Karpas-422 (cell line): ENCODE measurements at places on chromosomes 2 and 18.
A peak's percentile ranks its signal among the peaks of the same experiment; 100 is the strongest.

GRCh38 chr2:69165091-69165880 is 152.3 kb downstream of the ANTXR1 start:
- DNase-seq, result no peak

DNA sequence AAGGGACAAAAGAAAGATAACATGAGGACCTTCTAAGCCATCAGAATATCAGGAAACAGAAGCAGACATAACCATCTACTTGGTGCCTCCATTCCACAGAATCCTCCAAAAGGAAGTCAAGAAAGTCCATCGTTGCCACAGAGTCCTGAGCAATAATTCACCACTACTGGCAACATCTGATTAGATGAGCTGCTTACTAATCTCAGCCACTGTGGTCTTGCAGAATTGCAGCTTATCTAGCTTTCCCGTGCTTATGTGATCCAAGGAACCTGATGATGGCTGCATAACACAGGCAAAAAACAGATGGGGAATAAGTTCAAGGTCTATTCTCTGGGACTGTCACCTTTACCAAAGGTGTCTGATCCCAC is 278.5 kb downstream of the AFF3 start:
- DNase-seq, result no peak

DNA sequence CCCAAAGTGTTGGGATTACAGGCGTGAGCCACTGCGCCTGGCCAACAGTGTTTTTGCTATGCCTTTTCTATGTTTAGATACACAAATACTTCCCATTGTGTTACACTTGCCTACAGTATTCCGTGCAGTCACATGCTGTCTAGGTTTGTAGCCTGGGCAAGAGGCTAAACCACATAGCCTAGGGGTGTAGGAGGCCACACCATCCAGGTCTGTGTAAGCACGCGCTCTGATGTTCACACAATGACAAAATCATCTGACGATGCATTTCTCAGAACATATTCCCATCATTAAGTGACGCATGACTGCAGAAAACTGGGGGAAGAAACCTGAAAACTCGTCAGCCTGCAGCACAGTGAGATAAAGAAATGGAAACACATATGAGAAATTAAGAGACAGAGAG is 46.1 kb upstream of the TWIST2 start:
- DNase-seq, result no peak

GRCh38 chr2:144470334-144470733 is 49.6 kb downstream of the ZEB2 start:
- DNase-seq, result no peak

DNA sequence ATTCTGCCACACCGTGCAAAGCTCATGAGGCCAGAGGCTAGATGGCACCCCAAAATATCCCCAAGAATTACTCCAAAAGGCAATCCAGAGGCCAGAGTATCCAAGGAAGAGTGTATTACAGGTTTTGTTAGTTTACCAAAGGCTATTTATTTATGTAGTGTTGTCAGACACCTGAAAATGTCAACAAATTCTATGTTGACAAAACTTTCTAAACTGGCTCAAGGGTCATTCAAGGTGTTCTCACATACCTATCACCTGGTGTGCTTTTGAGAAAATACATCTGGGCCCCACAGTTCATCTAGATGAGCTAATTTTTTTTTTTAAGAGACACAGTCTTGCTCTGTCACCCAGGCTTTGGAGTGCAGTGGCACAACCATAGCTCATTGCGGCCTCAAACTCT is 12.4 kb upstream of the DTNB start:
- no peak for DNase-seq

DNA sequence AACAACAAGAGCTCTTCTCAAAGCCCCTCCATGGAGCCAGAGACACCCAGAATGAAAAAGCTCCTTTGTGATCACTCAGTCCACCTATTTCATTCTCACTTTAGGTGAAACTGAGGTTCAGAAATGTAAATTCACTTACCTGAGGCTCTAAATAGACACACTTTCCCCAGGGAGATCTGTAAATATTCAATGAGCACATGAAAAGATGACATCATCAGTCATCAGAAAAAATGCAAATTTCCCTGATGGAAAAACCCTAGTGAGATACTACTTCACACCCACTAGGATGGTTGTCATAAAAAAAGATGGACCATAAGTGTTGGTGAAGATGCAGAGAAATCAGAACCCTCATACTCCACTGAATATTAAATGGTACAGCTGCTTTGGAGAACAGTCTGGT is 339.2 kb downstream of the EN1 start:
- no peak for DNase-seq

GRCh38 chr18:31102025-31102684 is at the start of gene DSC2:
Gene DSC2 (minus strand): TSS chr18:31102421. CDS start chr18:31101971, 450 bp downstream.
- no peak for DNase-seq

GRCh38 chr18:38076346-38077070 is 510.9 kb upstream of the CELF4 start:
- DNase-seq, result no peak

GRCh38 chr2:68739595-68740399 is 5.2 kb downstream of the ARHGAP25 start:
- peak; percentile 81 for DNase-seq

DNA sequence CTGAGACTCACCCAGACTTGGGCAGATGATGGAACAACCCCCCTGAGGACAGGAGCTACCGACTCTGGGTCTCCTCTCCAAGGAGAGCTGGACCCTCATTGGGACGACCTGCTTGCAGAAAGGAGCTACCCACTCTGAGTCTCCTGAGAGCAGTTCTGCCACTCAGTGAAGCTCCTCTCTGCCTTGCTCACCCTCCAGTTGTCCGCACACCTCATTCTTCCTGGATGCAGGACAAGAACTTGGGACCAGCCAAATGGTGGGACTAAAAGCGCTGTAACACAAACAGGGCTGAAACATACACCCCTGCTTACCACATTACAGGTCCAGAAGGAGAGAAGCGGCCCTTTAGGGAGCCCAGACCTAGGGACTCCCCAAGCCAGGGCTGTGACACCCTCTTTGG is 124.9 kb upstream of the CCDC150 start:
- no peak for DNase-seq

DNA sequence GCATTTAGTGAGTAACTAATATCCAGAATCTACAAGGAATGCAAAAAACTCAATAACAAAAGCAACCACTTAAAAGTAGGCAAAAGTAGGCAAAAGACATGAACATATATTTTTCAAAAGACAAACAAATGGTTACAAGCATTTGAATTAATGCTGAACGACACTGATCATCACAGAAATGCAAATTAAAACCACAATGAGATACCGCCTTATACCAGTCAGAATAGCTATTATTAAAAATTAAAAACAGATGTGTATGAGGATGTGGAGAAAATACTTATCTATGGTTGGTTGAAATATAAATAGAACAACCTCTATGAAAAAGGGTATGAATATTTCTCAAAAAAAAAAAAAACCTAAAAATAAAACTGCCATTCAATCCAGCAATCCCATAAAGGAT is 51.7 kb downstream of the SNTG2 start:
- no peak for DNase-seq

GRCh38 chr2:27024188-27024587 is 8.6 kb upstream of the TMEM214 start:
- no peak for DNase-seq

DNA sequence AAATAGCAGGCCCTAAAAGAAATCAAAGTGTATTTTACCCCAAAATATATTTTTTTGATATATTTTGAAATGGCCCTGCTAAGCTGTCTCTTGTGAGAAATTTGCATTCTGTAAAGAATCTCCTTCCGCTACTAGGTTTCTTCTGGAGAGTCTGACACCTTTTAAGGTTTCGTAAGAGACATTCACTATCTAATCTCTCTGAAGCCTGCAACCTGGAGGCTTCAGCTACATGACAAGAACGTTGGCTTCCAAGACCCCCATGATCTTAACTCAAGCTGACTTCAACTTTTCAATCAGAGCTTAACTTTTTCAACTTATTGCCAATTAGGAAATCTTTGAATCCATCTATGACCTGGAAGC is 1894.9 kb upstream of the LRRTM1 start:
- DNase-seq, result no peak

GRCh38 chr2:27162151-27163121 is 13.6 kb downstream of the TCF23 start:
- no peak for DNase-seq

- DNase-seq, result no peak
Observed at GRCh38 chr2:30641765-30642345, 165.4 kb downstream of the CAPN13 start.

DNA sequence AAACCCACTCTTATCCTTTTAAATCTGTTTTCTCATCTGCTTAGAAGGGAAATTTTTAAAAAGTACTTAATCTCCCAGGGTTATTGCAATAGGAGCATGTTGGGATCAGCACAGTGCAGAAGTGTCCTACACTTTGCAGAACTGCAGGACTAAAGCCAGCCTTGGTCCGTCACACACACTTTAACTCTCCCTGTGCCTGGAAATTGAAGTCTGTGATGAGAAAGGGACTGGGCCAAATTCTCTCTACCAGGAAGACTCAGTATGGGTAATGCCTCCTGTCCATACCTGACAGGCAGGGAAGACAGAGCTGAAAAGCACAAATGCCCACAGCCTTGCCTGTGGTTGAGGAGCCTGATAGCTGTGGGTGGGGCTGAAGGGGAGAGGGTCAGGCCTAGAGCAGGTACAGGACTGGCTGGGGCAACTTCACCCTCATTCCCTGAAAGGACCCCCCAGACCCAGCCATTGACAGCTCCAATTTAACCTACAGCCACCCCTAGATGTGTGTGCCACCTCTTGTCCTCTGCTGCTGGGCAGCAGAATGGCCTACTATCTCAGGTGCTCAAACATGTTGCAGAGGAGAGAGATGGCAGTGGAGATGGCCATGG is 377.2 kb upstream of the KLHL29 start:
- no peak for DNase-seq

- no peak for DNase-seq
Observed at GRCh38 chr2:28662044-28662443, 89.6 kb upstream of the PPP1CB start.

GRCh38 chr2:14199040-14199439 is 433.5 kb upstream of the LRATD1 start:
- no peak for DNase-seq

GRCh38 chr2:177275743-177276055 is 11.2 kb upstream of the NFE2L2 start:
- no peak for DNase-seq

GRCh38 chr2:115011721-115012120 is 569.3 kb downstream of the DPP10 start:
- no peak for DNase-seq

DNA sequence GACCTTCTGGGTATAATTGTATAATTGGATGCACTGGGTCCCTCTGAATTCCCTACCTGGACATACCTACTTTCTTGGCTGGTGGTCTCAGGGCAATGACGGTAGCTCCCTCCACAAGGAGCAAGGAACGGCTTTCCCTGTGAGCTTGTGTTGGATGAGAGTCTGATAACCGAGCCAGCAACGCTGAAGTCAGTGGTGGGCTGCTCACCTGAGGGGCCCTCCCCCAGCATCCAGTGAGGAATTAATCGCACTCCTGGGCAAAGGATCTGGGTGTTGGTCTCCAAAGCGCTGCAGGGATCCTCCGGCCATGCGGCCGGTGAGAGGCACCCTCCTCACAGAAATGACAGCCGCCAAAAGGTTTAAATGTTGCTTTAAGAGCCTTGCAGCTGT is 47.1 kb downstream of the LONRF2 start:
- DNase-seq, result no peak

DNA sequence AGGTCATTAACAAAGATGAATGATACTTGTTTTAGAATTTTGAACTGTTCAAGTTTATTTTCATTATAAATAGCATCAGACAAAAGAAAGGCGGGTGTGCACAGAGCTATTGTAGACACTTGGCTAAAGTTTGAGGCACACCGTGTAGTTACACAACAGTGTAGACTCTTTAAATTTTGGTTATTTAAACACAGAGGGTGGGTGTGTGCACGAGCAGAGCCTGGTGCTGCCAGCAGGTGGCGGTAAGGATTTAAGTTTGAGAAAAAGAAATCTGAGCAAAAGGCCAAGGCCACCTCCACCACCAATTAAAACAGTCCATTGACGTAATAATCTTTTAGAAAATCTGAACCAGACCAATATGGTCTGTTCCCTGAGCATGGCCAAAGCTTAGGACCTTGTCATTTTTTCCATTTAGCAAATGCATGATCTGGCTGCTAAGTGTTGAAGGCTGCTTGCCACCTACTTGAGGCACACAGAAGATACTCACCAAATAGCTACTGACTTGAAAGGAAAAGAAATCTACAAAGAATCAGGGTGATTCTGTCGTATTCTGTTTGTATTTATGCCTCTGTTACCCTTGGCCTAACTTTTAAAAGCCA is 14.3 kb downstream of the COPS7B start:
- DNase-seq, result peak; percentile 82

DNA sequence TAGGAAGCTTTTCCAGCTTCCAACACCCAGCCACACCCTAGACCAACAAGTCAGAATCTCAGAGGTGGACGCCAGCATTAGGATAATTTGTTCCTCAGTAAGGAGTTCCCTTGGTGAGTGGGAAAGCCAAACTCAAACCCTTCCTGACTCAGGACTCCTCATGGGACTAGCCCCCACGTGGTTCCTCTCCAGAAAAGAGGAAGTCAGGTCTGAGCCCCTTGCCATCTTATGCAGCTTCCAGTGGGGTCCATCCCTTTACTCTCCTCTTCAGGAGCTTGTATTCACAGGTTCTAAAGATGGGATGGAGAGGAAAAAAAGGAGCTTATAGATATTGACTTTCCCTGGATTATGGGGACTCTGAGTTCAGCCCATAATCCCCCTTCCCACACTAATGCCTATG is 14.8 kb upstream of the NOTO start:
- no peak for DNase-seq

GRCh38 chr2:47946593-47946992 is 40.3 kb upstream of the FBXO11 start:
- no peak for DNase-seq

- DNase-seq, result no peak
Observed at GRCh38 chr2:212939777-212940531, 211.5 kb downstream of the IKZF2 start.

- DNase-seq, result no peak
Observed at GRCh38 chr18:65477455-65477854, 273.4 kb upstream of the CDH7 start.

GRCh38 chr2:225559072-225559415 is 159.5 kb downstream of the NYAP2 start:
- DNase-seq, result no peak

GRCh38 chr2:230602562-230603230 is 109.9 kb upstream of the CAB39 start:
- DNase-seq, result peak; percentile 78

- DNase-seq, result no peak
Observed at GRCh38 chr18:56445422-56445821, 193.0 kb downstream of the TXNL1 start.
